ENCODE measurements at places on chromosomes 3 and 15.

- DNase-seq, result no peak
These were observed 243.6 kb upstream of the MDFIC2 start for GRCh38 chr3:70556056-70556455.

DNA sequence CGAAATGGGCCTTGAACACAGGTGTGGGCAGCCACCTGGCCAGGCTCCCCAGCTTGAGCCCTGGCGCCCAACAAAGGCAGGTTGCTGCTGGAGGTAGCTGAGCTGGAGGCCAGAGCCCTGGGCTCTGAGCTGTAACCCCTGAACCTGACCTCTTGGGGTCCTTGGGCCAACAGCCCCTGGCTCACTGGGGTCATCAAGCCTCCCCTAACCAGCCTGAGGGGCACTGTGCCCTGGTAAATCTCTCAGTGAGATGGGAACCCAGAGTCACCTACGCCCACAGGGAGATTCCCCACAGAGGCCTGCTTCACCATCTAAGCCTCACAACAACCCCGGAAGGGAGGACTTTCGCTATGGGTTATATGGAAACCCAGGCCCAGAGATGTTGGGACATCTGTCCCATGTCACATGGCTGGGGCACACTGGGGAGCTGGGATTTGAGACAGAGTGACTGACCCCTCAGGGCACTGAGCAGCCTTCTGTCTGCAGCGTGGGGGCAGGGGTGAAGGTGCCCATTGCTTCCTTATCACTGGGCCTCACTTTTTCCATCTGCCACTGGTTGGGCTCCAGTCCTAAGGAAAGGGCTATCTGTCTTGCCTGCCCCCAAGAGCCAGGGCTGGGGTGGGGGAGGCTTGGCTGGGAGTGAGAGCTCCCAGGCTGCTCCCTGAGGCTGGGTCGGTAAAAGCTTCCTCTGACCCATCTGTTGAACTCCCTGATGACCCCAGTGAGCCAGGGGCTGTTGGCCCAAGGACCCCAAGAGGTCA, 59.1 kb downstream of the IQSEC1 start:
- DNase-seq, result no peak

DNA sequence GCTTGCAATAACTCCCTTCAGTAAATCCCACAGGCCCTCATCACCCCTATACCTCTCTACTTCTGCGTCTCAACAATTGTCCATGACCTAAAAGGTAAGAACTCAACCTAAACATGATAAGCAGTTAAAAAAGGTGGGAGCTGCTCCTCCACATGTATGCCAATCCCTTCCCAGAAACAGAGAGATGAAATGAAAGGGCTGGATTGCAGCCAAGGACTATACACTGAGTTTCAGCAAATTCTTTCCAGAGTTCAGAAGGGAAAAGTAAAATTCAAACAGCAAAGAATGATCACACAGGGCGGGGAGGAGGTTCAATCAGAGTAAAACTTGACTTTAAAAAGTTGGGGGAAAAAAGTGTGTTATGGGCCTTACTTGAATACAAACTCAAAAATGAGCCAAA, 27.5 kb downstream of the PLOD2 start:
- DNase-seq, result no peak

- DNase-seq, result no peak
These were observed 275.9 kb downstream of the UBE2E2 start for GRCh38 chr3:23479026-23479425.

DNA sequence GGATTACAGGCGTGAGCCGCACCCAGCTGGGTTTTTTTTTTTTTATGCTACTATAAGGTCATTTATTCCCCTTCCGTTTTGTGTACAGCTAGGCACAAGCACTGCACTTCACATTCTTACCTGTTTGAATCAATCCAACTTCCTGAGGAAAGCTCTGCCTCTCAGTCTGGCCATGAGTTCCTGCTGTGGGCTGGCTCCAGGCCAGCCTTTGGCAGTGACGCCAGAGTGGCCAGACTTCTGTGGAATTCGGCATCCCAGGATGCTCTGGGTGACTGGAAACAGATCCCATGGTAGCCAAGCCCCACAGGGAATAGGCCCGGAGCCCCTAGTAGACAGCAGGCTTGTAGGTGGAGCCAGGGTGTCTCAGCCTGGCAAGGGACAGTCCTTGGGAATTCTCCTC, 21.5 kb upstream of the TIMP4 start:
- no peak for DNase-seq

DNA sequence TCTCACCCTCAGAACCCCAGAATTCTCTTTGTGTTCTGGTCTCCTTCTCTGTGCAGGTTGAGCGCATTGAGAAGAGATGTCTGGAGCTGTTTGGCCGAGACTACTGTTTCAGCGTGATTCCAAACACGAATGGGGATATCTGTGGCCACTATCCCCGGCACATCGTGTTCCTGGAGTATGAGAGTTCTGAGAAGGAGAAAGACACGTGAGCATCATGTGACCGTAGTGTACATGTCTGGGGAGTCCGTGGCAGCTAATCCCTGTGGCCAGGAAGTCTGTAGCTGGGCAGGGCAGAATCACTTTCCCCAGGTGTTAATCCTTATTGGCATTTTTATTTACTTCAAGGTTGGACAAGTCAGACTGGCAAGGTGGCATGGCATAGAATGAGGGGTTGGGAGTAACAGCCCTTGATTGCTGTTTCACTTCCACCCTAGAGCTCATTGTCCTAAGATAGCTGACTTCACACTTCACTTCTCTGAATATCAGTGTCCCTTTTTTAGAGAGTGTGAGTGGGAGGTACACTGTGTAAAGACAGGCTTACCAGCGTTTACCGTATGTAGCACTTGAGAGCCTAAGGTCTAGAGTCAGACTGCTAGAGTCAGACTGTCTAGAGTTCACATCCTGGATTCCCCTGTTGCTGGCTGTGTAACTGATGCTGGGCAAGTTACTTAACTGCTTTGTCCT, 4.4 kb downstream of the MTMR14 start:
- no peak for DNase-seq

- DNase-seq, result no peak
These were observed 28.4 kb downstream of the KAT2B start for GRCh38 chr3:20068512-20069177.

GRCh38 chr3:181699171-181699903, 12.4 kb upstream of the SOX2 start:
- DNase-seq, result no peak

GRCh38 chr3:114089675-114090074, 33.1 kb downstream of the QTRT2 start:
- no peak for DNase-seq

DNA sequence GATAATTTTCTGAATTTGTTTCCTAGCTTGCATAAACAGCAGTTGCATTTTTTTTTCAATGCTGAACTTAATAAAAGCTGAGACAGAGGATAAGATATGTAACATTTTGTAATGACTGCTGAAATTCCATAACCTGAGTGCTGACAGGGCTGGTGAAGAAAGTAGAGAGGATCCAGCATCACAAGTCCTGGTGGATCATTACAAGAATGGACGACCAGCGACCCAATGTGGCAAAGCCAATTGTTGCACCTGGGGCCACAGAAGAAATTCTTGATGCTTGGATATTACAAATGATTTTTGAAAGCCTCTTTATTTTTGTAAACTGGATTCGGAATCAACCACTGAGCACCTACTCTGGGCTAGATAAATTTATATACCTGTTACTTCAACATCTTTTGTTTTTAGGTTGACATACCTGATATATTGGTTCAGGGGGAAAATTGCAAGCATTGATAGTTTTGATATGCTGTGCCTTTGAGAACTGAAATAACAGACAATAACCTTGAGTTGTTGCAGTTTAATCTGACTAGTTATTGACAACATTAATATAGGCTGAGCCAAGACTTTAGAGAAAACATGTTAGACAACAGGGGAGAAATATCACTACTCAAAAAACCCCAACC, 3.9 kb upstream of the ACTL6A start:
- DNase-seq, result peak; percentile 68

- no peak for DNase-seq
These were observed 96.7 kb downstream of the DHX30 start for GRCh38 chr3:47899495-47900108.

Data from NCI-H1694 treated with DMSO at 0.1 percent for 48 hours (cell line).